Left kidney (tissue), 8 donors: ENCODE measurements at places on chromosomes 11 and 22.

DNA sequence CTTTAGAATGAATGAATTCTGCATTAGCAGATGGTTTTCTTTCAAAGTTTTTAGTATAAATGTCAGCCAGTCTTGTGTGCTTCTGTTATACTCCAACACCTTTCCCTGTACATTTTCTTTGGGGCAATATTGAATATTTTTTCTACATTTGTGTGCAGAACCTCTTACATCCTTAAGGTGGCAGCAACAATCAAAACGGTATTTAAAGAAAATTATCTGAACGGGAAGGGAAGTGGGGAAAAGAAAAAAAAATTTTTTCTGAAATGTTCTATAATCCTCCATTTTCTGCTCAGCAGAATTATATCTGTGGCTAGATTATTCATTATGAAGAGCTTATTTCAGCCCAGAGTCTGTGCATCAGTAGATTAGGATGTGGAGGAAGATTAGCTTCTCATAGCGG is 347.3 kb upstream of the RAG2 start:
- DNase-seq, result no peak

GRCh38 chr11:68695531-68695930 is 11.2 kb downstream of the GAL start:
- DNase-seq, result no peak

DNA sequence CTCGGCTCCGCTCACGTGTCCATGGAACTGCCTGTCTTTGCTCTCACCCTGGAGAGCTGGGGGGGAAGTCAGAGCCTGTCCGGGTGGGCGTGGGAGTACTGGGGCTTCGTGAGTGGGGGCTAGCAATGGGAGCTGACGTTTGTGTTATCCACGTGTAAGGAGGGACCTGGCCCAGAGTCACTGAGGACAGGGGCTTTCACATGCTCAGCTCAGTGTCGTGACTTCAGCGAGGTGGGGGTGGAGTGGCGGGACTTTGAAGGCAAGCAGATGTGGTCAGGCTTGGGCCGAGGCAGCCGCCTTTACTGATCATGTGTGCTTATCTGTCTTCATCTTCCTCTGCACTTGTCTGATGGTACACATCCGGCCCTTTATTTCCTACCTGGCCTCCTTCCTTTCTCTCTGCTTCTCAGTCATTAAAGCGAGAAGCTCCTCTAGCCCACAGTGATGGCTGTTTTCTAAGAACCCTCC is 113.1 kb upstream of the NNMT start:
- DNase-seq, result no peak

DNA sequence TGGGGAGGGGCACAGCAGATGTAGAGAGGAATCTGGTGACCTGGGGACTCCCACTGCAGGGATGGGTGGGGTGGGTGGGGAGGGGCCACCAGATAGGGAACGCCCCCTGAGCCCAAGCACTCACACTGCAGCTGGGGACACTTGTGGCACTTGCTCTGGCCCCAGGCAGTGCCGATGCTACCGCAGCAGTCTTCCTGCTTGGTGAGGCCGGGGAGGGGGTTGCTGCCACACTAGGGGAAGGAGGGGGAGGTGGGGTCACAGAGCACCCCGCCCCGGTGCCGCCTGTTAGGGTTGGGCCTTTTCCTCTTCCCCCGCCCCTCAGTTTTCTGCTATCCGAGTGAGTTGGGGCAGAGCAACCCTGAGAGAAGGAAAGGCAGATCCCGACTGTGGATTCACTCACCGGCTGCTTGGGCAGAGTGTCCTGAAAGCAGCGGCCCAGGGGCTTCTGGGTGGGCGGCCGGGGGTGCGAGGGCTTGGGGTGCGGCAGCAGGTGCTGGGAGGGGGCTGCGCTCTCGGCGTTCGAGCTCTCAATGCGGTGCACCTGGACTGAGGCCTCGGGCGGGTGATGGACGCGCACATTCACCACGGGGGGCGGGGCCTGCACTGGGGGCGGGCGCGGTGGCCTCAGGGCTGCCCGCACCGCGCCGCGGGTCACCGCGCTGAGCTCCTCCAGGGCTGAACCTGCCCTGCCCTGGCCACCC is 4.7 kb downstream of the LTBP3 start:
- no peak for DNase-seq

- DNase-seq, result no peak
Measured at GRCh38 chr11:77250881-77251640, 50.4 kb downstream of the GDPD4 start.

GRCh38 chr11:63711838-63712237 is 30.5 kb downstream of the RTN3 start:
- DNase-seq, result no peak

- DNase-seq, result no peak
Measured at GRCh38 chr22:39718921-39719475, 148.4 kb downstream of the CACNA1I start.

- no peak for DNase-seq
Measured at GRCh38 chr22:17228725-17229126, 9.5 kb upstream of the ADA2 start.

- peak; percentile 22 for DNase-seq
Measured at GRCh38 chr11:116148056-116148455, 624.7 kb downstream of the BUD13 start.

DNA sequence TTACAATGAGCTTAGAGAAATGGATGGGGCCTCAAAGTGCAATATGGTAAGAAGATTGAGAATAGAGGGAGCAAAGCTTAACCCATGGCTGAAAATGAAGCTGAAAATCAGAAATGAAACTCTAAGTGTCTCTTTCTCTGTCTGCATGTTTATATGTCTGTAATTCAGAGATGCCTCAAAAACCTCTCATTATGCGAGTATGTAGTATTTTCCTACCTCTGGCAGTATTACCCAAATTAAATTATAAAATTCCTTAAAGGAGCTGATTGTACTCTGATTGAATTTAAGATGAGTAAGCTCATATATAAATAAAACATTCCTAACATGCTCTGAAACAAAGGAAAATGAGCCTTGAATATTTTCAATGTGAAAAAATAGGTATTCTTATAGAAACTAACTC is 39.8 kb upstream of the PRSS23 start:
- no peak for DNase-seq
